ENCODE measurements at places on chromosomes 4 and X.

- DNase-seq: no peak
Observed at GRCh38 chrX:133454491-133454914, 39.2 kb upstream of the GPC4 start.

DNA sequence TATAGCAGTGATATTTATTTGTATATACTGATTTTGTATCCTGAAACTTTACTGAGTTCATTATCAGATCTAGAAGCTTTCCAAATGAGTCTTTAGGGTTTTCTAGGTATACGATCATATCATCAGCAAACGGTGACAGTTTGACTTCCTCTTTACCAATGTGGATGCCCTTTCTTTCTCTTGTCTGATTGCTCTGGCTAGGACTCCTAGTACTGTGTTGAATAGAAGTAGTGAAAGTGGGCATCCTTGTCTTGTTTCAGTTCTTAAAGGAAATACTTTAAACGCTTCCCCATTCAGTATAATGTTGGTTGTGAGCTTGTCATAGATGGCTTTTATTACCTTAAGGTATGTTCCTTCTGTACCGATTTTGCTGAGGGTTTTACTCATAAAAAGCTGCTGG is 37.5 kb downstream of the CBR4 start:
- no peak for DNase-seq

DNA sequence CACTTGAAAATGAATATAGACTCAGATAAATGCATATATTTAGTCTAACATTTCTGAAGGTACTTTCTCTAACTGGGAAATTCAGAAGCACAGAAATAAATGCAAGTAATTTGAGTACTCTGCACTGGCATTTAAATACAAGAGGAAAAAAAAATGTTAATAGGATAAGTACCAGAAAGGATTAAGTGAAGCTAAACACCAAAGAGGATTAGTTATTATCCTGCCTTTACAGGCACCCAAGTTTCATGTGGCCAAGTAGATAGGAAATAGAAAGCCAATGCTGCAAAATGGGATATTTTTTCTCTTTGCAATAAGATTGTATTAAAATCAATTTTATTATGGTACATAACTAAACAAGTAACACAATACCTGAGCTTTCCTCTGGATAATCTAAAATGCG is 762.5 kb downstream of the PCDH7 start:
- no peak for DNase-seq

GRCh38 chr4:60934566-60935295 is 265.4 kb upstream of the ADGRL3 start:
- DNase-seq: no peak

- DNase-seq: no peak
Observed at GRCh38 chrX:28126886-28127285, 145.6 kb upstream of the DCAF8L1 start.

DNA sequence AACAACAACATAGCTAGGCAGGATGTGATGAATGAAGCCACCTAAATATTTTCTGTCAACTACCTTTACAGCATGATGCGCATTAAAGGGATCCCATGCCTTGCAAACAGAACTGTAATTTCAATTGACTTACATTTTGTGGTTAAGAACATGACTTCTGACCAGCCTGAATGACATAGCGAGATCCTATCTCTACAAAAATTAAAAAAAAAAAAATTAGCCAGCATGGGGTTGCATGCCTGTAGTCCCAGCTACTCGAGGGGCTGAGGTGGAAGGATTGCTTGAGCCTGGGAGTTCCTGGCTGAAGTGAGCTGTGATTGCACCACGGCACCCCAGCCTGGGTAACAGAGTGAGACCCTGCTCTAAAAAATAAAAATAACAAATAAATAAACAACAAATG is 680.6 kb downstream of the IQCM start:
- DNase-seq: no peak
